IMR-90 (cell line): ENCODE measurements at places on chromosomes 1 and 21. TPM values are rescaled to one million over a fixed set of nuclear protein-coding genes. Genes with fewer than 3 reads are reported as not detected.

- H3K4me3 ChIP-seq: no peak overlapping the region
- DNase-seq: no peak
- H3K36me3 ChIP-seq: no peaks in the 10 kb centered on the region
- peaks cover 9% of the 10 kb centered on the region for H3K4me1 ChIP-seq
- no peak overlapping the region for H3K27ac ChIP-seq
- H3K27me3 ChIP-seq: no peaks in the 10 kb centered on the region
These were observed 30.9 kb downstream of the RCAN1 start for GRCh38 chr21:34583926-34584563.

DNA sequence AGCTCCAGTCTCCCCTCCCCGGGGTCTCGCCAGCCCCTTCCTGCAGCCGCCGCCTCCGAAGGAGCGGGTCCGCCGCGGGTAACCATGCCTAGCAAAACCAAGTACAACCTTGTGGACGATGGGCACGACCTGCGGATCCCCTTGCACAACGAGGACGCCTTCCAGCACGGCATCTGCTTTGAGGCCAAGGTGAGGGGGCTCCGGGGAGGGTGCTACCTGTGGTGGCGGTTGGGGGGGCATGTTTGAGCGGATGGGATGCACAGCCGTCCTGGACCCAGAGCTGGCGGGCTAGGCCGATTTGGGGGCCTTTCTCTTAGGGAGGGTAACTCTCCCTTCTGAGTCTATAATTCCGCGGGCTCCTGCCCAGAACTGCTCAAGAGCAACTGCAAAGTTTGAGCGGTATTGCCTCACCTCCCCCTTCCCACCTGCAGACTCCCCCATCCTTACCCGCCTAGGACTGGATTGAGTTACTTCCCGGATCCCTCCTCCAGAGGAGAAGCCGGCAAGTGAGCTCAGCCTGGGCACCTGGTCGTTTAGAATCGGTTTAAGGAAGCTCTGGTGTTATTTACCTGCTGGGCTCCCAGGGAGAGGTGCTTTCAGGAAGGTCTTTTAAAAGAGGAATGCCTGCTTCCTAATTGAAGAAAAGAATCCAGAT is 730 bp downstream of the NOS1AP start:
- H3K27ac ChIP-seq: no peak overlapping the region
- H3K36me3 ChIP-seq: no peaks in the 10 kb centered on the region
- H3K4me1 ChIP-seq: no peaks in the 10 kb centered on the region; the same call in 1 of the 2 replicates
- peaks cover 49% of the 10 kb centered on the region for H3K27me3 ChIP-seq
- H3K4me3 ChIP-seq: peak overlapping the region; percentile 78

Gene NCMAP
- total RNA-seq: not detected in 2 replicates

DNA sequence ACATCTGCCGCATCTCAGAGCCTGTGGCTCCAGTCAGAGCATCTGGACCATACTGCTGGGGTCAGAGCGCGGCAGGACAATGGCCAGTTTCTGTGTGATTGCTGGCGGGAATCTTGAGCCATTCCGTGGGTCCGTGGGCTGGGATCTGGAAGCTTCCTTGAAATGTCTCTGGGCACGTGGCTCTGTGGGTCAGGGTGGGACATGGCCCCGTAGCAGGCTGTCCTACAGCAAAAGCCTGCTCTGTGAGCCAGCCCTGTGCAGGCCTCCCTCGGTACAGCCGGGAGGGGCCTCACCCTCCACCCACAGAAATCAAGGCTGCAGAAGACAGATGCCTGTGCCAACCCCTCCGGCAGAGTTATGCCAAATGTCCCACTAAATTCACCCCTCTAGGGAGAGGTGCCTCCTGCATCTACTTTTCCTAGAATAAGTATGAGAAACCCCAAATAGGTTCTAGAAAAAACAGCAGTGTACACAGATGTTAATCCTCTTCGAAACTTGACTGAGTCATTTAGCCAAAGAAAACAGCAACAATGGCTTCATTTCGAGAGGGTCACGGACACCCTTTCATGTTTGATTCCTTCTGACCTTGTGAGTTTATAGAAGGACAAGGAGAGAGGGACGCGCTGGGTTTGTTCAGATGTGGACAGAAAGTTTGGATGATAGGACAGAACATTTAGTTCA is 27.8 kb downstream of the COL18A1 start:
- H3K27me3 ChIP-seq: no peaks in the 10 kb centered on the region
- H3K4me1 ChIP-seq: peaks cover 38% of the 10 kb centered on the region
- H3K27ac ChIP-seq: peak overlapping the region; percentile 22
- H3K36me3 ChIP-seq: peaks cover 3% of the 10 kb centered on the region; the same call in 1 of the 2 replicates
- peak; percentile 73 for DNase-seq
- H3K4me3 ChIP-seq: no peak overlapping the region

- no peak for DNase-seq
- no peaks in the 10 kb centered on the region for H3K36me3 ChIP-seq
- no peaks in the 10 kb centered on the region for H3K27me3 ChIP-seq
- no peaks in the 10 kb centered on the region; the same call in 1 of the 2 replicates for H3K4me1 ChIP-seq
These were observed 62.6 kb downstream of the ROR1 start for GRCh38 chr1:63836374-63836773.

GRCh38 chr1:7388488-7389185 is 382.5 kb upstream of the VAMP3 start:
- H3K27me3 ChIP-seq: no peaks in the 10 kb centered on the region; the same call in 1 of the 2 replicates
- H3K4me1 ChIP-seq: peaks cover 12% of the 10 kb centered on the region
- H3K36me3 ChIP-seq: no peaks in the 10 kb centered on the region
- peak; percentile 26 for DNase-seq
- H3K4me3 ChIP-seq: no peak overlapping the region

- no peak for DNase-seq
- peaks cover 26% of the 10 kb centered on the region for H3K4me1 ChIP-seq
- peak overlapping the region; percentile 62; the same call in 1 of the 2 replicates for H3K27ac ChIP-seq
- H3K36me3 ChIP-seq: peaks cover 19% of the 10 kb centered on the region
These were observed 10.8 kb upstream of the COL8A2 start for GRCh38 chr1:36135796-36136195.

GRCh38 chr1:66399888-66400529 is 133.9 kb upstream of the SGIP1 start:
- no peaks in the 10 kb centered on the region for H3K27me3 ChIP-seq
- H3K4me1 ChIP-seq: peaks cover 7% of the 10 kb centered on the region; the same call in 1 of the 2 replicates
- H3K36me3 ChIP-seq: no peaks in the 10 kb centered on the region
- no peak overlapping the region for H3K4me3 ChIP-seq
- H3K27ac ChIP-seq: no peak overlapping the region
- DNase-seq: peak; percentile 47

DNA sequence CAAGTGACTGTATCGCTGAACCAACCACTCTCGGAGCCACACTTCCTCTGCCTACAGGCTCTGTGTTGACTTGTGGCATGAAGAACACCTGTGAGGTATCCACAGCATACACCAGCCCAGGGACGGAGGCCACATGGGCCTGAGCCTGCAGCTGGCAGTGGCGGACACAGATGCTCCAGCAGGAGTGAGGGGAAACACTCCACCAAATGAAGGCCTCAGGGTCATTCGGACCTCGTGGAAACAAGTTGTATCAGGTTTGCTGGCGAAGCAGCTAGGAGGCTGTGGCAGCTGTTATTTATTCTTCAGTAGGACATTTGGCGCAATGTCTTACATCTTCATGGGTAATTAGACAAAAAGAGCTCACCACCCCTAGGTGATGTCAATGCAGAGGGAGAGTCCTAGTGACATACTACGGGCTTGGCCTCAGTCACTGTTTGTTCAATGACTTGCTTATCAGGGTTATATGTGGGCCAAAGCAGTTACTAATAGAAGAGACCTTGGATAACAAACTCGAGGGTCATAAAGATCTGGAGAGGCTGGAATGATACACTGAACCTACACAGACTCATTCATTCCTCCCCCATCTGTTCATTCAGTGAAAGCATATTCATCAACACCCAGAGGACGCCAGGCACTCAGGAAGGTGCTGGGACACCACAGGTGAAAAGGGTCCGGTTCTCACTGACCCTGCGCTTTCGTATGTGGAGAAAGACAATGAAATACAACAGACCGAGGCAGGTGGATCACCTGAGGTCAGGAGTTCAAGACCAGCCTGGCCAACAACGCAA is 11.6 kb upstream of the ETS2 start:
- H3K4me1 ChIP-seq: peaks cover 5% of the 10 kb centered on the region; the same call in 1 of the 2 replicates
- H3K36me3 ChIP-seq: no peaks in the 10 kb centered on the region
- no peaks in the 10 kb centered on the region for H3K27me3 ChIP-seq

GRCh38 chr1:157992833-157993146 is 655 bp upstream of the KIRREL1 start:
- no peak for DNase-seq
- H3K4me1 ChIP-seq: peaks cover 10% of the 10 kb centered on the region
- peaks cover 16% of the 10 kb centered on the region for H3K27me3 ChIP-seq
- no peaks in the 10 kb centered on the region for H3K36me3 ChIP-seq

Gene SARS1
- total RNA-seq: 348 and 373 TPM in 2 replicates

DNA sequence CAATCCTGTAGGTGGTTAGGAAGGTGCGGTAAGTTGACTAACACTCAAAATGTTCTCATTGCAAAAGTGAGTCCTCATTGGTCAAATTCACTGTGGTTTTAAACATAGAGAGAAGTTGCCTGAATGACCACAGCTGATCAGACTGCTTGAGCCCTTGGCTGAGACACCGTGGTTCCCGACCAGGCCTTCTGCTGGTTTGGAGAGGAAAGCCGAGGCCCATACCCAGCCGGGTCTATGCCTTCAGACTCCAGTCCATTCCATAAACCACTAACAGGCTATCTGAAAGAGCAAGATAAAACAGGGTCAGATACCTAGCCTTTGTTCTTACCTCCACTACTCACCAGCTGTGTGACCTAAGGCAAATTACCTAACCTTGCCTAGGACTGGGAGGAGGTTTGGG is 133.9 kb downstream of the LMX1A start:
- no peaks in the 10 kb centered on the region for H3K27me3 ChIP-seq
- no peaks in the 10 kb centered on the region for H3K4me1 ChIP-seq
- no peak for DNase-seq
- H3K4me3 ChIP-seq: no peak overlapping the region

DNA sequence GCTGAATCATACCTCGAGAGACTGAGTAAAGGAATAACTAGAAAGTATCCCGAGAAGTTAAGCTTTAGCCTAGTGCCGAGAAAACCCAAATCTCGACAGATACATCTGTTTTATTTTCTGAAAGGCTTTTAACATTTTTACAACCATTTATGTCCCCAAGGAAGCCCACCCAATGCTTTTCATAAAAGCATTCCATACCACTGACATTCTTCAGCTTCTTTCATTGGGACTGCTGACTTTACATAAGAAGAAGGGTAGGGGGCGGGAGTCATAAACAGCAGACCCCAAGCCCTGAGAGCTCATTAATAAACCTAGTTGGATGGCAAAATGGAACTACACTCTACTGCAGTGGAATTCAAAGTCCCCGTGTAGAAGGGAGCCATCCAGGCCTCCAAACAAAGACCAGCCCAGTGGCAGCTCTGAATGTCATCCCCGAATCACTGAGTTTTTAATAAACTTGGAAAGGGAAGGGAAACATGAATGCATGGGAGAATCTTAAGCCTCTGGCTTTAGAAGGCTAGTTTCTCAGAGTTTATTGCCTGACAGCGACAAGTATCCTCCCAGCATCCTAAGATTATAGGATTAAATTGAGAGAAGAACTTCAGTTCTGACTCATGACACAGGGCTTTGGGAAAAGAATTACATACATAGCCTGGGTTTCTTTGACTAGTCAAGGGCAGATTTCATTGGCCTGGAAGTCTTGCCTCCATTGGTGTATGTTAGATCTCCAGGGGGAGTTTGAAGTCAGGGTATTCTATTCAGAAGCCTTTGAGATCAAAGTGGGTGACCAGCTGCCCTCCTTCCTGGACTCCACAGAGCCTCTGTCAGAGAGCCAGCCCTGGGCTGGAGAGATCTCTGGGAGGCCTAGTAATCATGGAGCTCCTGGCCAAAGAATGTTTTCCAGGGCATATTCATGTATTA is 3.7 kb downstream of the ATF3 start:
- H3K4me3 ChIP-seq: no peak overlapping the region
- peaks cover 8% of the 10 kb centered on the region for H3K27me3 ChIP-seq
- DNase-seq: no peak
- no peak overlapping the region for H3K27ac ChIP-seq
- H3K36me3 ChIP-seq: peaks cover 21% of the 10 kb centered on the region
- peaks cover 14% of the 10 kb centered on the region for H3K4me1 ChIP-seq

Gene IQGAP3
- total RNA-seq: 13.6 TPM in 2 replicates

Gene ASPM
- 27.8 and 53.3 TPM in 2 replicates for total RNA-seq

DNA sequence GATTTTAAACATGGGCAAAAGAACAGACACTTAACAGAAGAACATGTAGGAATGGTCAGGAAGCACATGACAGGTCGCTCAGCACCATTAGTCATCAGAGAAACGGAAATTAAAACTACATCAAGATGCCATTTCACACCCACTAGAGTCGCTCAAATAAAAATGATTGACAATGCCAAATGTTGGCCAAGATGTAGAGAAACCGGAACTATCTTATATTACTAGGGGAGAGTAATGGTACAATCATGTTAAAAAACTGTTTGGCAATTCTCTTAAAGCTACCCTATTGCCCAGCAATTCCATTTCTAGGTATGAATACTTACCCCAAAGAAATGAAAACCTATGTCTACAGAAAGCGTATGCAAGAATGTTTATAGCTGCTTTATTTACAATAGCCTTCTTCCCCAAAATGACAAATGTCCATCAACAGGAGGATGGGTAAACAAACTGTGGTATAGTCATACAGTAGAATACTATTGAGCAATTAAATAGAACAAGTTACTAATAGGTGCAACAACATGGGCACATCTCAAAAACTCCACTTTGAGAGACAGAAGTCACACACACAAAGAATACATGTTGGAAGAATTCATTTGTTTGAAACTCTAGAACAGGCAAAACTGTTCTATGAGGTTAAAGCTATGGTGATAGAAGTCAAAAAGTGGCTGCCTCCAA is 92.8 kb downstream of the ETS2 start:
- H3K4me3 ChIP-seq: no peak overlapping the region
- no peak for DNase-seq
- H3K4me1 ChIP-seq: no peaks in the 10 kb centered on the region
- H3K27ac ChIP-seq: no peak overlapping the region
- no peaks in the 10 kb centered on the region for H3K36me3 ChIP-seq

GRCh38 chr1:93715529-93716126 is 34.0 kb upstream of the BCAR3 start:
- peak; percentile 32 for DNase-seq
- H3K4me1 ChIP-seq: peaks cover 4% of the 10 kb centered on the region
- no peak overlapping the region for H3K4me3 ChIP-seq
- no peak overlapping the region for H3K27ac ChIP-seq
- H3K27me3 ChIP-seq: no peaks in the 10 kb centered on the region

DNA sequence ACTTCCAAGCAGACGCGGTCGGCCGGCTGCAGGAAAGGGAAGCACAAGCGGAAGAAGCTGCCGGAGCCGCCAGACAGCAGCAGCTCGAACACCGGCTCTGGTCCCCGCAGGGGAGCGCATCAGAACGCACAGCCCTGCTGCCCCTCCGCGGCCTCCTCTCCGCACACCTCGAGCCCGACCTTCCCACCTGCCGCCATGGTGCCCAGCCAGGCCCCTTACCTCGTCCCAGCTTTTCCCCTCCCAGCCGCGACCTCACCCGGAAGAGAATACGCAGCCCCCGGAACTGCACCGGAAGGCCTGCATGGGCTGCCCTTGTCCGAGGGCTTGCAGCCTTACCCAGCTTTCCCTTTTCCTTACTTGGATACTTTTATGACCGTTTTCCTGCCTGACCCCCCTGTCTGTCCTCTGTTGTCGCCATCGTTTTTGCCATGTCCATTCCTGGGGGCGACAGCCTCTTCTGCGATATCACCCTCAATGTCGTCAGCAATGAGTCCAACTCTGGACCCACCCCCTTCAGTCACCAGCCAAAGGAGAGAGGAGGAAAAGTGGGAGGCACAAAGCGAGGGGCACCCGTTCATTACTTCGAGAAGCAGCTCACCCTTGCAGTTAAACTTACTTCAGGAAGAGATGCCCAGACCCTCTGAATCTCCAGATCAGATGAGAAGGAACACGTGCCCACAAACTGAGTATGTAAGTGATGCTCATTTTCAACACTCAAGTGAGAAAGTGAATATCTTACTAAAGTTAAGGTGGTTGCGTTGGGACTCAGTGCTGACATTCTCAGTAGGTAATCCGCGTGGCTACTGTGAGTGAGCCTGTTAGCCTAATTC is 25.5 kb downstream of the UTS2 start:
- peaks cover 15% of the 10 kb centered on the region for H3K36me3 ChIP-seq
- DNase-seq: no peak
- no peak overlapping the region for H3K27ac ChIP-seq
- H3K27me3 ChIP-seq: no peaks in the 10 kb centered on the region

Gene CHI3L1
- total RNA-seq: 0.28 TPM in 1 of 2 replicates, not detected in the other

Gene CYP4A11
- not detected in 2 replicates for total RNA-seq
